ENCODE measurements at places on chromosomes 2 and 18.

DNA sequence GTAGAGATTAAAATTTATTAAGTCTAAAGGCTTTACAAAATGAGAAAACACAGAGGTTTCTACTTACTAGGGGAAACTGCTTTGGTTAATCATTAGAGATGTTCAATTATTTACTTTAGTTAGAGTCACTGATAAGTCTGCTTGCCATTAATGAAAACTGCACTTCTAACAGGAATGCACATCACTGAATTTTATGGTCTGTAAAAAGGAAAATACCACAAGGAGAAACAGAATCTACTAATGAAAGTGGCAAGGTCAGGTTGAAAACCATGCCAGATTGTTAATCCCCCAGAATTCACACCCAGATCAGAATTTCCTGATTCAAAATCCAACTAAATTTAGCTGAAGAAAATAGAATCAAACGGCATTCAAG is 90.5 kb upstream of the GRB14 start:
- no peak for DNase-seq

DNA sequence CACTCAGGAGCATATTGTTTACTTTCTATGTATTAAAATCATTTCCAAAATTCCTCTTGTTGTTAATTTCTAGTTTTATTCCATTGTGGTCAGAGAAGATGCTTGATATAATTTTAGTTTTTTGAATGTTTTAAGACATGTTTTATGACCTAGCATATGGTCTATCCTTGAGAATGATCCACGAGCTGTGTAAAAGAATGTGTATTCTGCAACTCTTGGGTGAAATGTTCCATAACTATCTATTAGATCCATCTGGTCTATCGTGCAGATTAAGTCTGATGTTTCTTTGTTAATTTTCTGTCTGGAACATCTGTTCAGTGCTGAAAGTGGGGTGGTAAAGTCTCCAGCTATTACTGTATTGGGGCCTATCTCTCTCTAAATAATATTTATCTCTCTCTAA is 83.3 kb upstream of the EPAS1 start:
- DNase-seq, result no peak

DNA sequence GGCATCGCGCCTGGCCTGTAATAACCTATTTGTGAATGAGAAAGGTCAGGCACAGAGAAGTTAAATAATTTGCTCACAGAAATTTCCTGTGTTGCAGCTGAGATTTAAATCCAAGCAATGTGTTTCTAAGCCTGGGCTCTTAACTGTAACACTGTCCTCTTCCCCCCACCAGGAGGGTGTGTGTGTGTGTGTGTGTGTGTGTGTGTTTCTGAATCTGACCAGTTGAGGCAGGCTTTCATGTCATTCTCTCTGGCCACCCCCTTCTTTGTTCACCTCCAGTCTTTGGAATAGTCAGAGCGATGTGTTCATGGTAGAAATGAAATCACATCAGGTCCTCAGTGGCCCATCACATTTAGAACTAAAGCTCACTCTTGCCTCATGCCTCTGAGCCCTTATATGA is 81.2 kb downstream of the NEDD4L start:
- no peak for DNase-seq

DNA sequence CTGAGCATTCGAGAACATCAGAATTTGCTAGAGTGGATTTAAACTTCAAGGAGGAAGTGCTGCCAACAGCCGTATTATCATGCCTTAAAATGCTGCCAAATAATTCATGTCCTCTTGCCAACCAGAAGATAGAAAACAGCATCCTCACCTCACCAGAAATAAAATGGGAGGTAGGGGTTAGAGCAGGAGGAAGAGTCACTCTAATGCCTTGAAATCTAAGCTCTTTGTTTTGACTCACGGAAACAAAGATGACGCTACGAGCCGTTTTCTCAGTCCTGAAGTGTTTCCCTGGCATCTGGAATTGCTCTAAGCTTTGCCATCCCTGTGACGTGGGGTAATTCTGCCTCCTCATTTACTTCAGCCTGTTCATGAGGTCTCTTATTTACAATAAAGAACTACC is 97.1 kb downstream of the PRPF40A start:
- no peak for DNase-seq

DNA sequence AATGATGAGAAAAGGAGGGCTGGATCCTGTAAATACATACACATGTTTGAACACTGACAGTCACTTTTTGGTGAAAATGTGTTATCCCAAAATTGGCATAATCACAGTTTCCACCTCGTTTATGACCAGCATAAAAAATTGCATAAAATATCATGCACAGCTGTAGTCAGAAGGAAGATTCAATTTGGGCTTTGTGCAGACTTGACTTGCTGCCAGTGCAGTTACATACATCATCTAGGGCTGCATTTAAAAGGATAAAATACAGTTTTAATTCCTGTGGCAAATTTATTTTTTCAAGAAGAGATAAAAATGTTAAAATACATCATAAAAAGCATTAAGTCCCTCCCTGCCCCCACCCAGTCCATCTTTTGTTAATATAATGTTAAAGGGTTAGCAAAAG is 103.8 kb downstream of the VWC2L start:
- no peak for DNase-seq

- DNase-seq, result no peak
Observed at GRCh38 chr2:188380280-188380679, 88.6 kb downstream of the GULP1 start.

DNA sequence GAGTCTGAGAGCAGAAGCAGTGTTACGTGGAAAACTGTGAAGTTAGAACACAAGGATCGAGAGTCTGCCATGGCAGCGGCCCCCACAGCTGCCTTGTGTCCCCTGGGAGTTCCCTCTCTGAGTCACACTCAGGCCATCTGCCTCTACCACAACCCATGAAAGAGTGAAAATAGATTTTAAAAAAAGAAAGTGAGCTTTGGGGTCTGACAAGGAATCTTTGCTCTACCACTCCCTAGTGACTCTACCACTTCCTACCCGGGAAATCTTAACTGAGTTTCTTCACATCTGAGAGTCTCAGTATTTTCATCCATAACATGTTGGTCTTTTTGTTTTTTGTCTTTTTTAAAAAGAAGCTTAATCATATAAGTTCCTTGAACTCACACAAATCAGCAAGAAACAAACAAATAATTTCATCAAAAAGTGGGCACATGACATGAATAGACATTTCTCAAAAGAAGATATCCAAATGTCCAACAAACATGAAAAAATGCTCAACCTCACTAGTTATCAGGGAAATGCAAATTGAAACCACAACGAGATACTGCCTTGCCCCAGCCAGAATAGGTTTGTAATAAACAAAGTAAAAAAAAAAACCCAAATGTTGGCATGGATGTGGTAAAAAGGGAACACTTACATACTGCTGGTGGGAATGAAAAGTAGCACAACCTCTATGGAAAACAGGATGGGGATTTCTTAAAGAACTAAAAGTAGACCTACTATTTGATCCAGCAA is 2.4 kb upstream of the MSGN1 start:
- DNase-seq, result no peak

- no peak for DNase-seq
Observed at GRCh38 chr2:105714141-105714540, 30.6 kb upstream of the NCK2 start.

GRCh38 chr2:120929829-120930228 is 194.2 kb downstream of the GLI2 start:
- DNase-seq, result no peak

DNA sequence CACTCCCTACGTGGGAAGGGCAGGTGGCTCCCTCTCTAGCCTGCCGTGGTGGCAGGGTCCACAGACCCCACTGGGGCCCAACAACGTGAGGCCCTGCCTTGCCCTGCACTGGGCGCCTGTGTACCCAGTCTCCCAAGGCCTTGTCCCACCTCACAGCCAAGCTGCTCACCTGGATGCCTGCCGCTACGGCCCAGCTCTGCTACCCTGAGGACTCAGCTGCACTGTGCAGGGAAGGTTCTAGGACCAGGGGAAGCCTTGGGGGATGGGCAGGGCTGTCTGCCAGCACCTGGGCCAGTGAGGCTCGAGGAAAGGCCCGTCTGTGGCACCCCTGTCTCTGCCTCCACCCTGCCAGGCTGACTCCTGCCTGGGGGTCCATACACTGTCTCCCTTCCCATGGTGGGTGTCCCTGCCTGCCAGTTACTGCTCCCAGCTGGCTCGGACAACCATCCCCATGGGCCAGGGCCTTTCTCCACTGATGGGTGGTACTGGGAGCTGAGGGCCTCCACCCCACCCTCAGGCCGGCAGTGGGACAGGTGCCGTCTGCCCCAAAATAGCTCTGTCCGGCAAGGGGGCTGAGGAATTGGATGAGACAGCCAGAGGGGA is 33.2 kb downstream of the HS6ST1 start:
- no peak for DNase-seq

- no peak for DNase-seq
Observed at GRCh38 chr2:98909317-98910211, 26.5 kb downstream of the CRACDL start.

DNA sequence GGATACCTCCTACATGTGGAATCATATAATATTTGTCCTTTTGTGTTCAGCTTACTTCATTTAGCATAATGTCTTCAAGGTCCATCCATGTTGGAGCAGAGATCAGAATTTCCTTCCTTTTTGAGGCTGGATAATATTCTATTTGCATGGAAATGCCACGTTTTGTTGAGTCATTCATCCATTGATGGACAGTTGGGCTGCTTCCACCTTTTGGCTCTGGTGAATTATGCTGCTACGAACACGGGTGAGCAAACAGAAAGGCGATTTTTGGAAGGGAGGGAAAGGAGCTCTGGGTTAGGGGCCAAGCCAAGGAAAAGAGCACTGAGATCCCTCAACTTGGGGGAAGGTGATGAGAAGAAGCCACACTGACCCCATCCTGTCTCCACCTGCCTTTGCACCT is 260.5 kb downstream of the TNS1 start:
- no peak for DNase-seq

DNA sequence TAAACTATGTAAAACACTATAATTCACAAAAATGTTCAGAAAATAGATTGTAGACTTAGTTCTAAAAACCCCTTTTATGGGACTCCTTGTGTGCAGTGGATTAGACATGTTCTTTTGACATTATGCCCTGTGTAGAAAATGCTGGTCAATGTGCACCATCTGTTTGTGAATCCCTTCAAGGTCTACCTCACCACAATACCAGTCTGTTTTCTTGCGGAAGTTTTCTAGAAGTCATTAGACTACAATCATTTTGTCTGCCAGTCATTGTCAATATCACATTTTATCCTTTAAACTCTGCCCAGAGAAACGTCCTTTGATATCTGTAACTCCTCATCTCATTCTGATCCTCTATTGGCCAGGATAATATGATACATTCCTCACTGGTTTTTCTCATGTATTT is 7.8 kb downstream of the ITGA4 start:
- DNase-seq, result no peak

DNA sequence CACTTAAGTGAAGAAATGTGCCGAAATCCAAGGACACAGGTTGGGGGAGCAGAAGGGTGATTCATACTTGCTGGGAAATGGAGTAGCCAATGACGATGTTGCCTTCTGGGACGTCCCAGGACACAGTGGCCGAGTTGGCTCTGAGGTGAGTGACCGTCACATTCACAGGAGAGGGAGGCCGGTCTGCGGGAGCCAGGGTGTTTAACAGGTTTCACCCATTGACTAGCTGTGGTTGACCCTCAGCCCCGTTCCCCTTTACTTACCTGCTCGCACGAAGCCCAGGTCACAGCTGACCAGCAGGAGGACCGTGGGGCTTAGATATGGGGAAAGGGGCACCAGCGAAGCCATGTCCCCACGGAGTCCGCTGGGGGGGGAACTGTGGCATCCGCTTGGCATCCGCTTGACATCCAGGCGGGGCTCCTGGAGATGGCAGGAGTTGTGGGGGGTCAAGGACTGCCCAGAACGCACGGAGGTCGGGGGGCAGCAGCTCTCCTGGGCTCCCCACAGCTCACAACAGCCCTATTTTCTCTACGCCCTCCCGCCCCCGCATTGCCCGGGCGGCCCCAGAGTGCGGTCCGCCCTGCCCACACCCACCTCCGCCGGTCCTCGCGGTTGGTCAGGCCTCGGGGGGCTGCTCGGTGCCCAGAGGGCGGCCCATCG is 586 bp downstream of the FNDC4 start:
- no peak for DNase-seq

- DNase-seq, result no peak
Observed at GRCh38 chr2:232854082-232854481, 16.0 kb upstream of the SNORC start.

DNA sequence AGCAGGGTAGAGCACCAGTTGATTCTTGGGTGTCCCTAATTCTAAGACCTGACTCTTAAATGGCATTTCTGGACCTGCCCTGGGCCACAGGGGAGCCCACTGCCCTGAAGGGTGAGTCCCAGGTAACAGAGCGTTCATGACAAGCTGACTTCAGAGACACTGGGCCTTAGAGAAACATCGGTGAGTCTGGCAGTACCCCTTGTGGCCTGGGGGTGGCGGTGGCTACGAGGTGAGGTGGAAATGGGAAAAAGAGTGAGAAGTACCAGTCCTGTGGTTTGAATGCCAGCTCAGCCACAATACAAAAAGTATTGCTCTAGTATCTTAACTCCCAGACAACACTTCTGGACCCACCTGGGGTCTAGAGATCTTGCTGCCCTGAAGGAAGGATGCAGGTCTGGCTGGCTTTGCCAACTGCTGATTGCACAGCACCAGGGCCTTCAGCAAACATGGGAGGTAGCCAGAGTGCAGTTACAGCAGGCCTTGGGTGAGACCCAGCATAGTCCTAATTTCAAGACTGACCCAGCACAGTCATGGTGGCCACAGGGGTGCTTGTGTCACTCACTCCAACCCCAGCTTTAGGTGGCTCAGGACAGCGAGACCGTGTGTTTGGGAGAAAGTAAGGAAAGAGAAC is 44.5 kb downstream of the USP34 start:
- DNase-seq, result peak; percentile 30

DNA sequence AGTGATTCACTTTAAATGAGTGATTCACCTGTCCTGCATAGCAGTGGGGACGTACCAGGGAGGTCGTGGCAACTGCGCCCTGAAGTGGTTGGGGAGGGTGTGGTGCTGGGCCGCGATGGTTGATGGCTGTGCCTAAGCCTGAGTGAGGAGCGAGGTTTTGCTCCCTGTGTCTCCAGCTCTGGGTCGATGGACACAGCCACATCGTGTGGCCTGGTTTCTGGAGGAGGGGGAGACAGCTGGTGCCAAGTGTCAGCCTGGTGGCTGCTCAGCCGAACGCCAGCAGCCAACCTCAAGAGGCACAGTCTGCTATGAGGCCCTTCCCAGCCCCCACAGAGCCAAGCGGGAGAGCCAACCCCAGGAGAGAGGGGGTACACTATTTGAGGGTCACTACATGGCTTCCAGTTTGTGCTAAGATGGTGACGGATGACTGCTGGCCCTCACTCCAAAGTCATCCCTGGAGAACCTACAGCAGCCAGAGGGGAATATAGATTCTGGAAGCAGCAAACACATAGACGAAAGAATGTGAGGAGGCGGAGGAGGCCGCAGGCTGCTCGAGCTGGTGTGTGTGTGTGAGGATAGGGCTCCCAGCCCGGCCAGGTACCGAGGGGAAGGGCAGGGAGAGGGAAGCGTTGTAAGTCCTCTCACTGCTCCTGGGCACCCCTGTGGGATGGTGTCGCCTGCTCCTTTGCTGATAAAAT is 58.6 kb upstream of the OTOF start:
- no peak for DNase-seq

GRCh38 chr2:196712867-196713266 is 73.4 kb downstream of the CCDC150 start:
- no peak for DNase-seq

Measured in stimulated activated CD8-positive, alpha-beta memory T cell treated with anti-CD3 and anti-CD28 coated beads, Interleukin-15, amount 100 ng/mL, for 4 hours (primary cell).